Thymus (tissue), 14 donors: ENCODE measurements at places on chromosomes 3 and 15. TPM values are rescaled to one million over a fixed set of nuclear protein-coding genes. Genes with fewer than 3 reads are reported as not detected.

TRAK1 gene
- 10.9 TPM for total RNA-seq

SLC28A1 gene
- total RNA-seq: 0.05 TPM

DNA sequence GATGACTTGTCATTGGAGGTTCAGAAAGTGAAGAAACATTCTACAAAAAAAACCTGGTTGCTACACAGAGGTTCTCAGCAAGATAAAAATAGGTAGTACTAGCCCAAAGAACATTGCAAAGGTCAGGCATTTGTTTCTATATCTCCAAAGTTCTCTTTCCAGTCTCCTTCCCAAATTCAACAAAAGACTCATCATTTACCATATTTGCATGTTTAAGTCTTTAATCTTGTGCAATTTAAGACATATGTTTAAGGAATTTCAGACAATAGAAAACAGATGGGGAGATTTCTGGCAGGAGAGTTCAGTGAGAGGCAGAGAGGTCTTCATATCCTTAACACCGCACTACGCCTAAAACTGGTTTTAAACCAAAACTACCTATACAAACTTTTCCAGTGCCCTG is 173.8 kb upstream of the THBS1 start:
- no peak overlapping the region for H3K4me3 ChIP-seq
- H3K36me3 ChIP-seq: no peaks in the 10 kb centered on the region
- no peaks in the 10 kb centered on the region for H3K27me3 ChIP-seq
- peaks cover 7% of the 10 kb centered on the region for H3K4me1 ChIP-seq

DNA sequence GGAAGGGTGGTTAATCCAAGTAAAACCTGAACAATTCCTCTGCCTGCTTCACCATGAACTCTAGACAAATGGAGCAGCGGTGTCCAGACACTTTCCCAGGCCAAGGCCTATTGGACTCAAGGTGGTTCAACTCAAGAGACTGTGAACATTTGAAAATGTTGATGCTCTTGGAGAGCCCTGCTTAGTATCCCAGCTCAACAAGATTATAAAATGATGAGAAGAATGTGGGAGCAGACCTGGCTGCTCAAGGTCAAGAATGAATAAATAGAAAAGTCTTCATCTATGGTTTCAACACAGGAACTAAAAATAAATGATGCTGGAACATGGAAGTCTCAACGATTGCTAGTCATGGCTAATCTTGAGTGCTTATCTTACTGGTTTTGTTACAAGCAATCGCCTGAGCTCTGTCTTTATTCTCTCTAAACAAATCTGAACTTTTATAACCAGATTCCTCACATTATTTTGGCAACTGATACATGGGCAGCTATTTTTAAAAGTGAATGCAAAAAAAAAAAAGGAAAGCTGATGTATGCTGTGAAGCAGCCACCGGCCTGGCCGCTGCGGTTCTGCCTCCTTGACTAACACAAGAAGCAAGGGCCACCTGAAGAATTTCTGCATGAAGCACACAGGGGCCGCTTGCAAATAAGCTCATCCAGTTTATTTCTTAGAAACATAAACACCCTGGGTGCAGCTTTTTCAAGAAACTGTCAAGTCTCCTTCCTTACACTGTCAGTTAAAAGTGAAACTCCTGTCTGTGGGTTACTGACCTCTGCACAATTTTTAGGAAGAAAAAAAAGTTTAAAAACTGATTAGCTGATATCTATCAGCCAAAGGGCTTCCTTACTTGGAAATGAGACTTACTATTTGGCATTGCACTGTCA is 120.1 kb upstream of the ARHGEF3 start:
- peak overlapping the region; percentile 44 for H3K27ac ChIP-seq
- H3K4me3 ChIP-seq: no peak overlapping the region
- no peaks in the 10 kb centered on the region for H3K36me3 ChIP-seq
- H3K4me1 ChIP-seq: peaks cover 52% of the 10 kb centered on the region
- H3K27me3 ChIP-seq: no peaks in the 10 kb centered on the region

DNA sequence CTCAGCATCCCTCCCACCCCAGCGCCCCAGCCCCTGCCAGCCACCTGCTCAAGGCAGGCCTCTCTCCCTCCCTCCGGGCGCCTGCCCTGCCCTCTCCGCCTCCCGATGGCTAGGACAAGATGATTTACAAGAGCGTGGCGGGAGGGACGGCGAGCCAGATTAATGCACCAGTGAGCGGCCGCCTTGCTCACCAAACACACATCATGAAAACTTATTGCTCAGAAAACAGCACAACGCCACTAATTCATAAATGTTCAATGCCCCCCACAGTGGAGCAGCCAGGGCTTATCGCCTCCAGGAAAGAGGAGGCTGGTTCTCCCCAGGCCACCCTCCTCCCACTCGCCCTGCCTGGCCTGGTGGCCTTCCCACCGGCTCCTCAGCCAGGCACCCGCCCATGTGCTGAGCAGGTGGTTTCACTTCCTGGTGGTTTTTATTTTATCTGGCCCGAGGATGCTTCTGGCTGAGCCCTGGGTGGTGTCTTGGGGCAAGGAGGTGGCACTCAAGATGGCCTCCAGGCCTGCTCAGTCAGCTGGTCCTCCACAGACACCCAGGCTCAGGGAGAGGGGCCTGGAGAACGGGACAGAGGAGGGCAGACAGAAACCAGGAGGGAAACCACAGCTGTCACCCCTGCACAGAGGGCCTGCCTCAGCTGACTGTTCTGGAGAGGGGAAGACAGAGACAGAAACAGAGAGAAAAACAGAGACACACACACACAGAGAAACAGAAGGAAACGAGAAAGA is 284.9 kb downstream of the UACA start:
- H3K27ac ChIP-seq: no peak overlapping the region
- DNase-seq: no peak
- H3K4me1 ChIP-seq: peaks cover 44% of the 10 kb centered on the region
- H3K4me3 ChIP-seq: no peak overlapping the region
- H3K36me3 ChIP-seq: no peaks in the 10 kb centered on the region
- peaks cover 16% of the 10 kb centered on the region for H3K27me3 ChIP-seq
